ENCODE measurements at places on chromosomes 6 and 20.

- DNase-seq, result no peak
These were observed 143.4 kb upstream of the EEF1E1 start for GRCh38 chr6:8245726-8246125.

DNA sequence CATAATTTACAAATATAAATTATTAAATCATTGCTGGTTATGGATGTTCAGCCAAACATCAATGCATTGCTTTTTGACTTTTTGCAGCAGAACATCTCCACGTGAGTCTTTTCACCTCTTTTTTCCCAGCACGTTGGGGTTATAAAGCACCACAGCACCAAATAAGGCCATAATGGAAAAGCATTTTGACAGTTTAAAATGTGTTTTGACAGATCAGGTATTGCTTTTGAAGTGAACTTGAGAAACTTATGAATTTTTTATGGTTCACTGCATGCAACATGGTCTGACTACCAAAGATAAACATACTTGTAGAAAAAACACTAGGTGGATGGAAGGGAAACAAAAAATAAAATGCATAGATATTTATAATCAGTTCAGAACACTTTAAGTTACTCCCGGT lies 622.4 kb downstream of the HTR1B start:
- no peak for DNase-seq

DNA sequence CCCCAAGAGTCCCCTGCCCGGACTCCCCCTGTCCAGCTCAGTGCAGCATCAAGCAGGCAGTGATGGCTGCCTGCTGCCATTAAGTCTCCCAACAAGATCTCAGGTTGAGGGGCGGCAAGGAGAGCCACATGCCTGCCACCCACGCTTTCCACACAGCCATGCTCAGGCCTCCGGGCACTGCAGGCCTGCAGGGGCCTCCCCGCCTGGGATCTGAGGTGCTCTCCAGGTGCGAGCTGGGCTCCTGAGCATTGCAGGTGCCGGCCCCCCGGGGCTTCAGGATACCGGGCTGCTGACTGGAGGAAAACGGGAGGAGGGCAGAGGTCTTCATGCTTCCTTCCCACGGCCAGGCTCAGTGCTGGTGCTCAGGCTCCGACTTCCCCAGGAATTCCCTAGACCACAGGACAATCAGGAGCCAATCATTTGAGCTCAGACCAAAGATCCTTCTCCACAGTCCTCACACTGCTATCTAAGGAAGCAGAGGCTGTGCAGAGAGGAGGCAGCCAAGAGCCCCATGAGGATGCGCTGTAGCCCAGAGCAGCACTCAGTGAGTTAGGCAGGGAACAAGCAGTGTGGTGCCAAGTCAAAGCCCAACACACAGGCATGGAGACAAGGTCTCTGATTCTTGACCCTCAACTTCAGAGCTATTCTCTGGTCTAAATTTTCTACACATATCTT lies 52.7 kb downstream of the PYGB start:
- no peak for DNase-seq

GRCh38 chr6:127272576-127272975 lies 5.9 kb downstream of the RNF146 start:
- no peak for DNase-seq

DNA sequence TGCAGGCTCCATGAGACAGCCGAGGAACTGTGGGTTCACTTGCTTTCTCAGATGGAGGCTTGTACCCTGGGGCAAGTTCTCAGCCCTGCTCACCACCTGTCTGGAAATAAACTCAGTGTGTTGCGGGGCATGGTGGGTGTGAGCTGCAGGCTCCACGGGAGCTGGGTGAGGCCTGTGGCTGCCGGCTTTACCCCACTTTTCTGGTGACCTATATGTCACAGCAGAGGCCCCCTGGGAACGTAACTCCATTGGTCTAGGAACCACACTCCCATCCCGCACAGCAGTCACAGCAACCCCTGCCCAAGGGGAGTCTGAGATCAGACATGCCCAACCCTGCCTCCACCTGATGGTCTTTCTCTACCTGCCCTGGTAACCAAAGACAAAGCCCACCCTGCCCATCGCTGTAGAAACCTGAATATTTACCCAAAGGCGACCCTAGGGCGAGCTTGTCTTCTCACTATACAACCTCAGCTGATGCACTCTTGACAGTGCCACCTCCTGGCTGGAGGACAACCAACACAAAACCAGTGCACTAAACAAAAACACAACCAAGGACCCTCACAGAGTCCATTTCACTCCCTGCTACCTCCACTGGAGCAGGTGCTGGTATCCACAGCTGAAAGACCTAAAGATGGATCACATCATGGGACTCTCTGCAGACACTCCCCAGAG lies 174.3 kb downstream of the PDE10A start:
- DNase-seq, result no peak

GRCh38 chr6:137743493-137743892 lies 123.6 kb upstream of the TNFAIP3 start:
- DNase-seq, result no peak

- DNase-seq, result no peak
These were observed 3.7 kb upstream of the ARMH2 start for GRCh38 chr6:24802271-24803059.

GRCh38 chr6:95577304-95578105 lies at the start of gene MANEA:
Gene MANEA, plus strand, starts transcription at chr6:95577535. Its CDS starts 8,905 bp downstream, at chr6:95586440.
- peak; percentile 56 for DNase-seq

DNA sequence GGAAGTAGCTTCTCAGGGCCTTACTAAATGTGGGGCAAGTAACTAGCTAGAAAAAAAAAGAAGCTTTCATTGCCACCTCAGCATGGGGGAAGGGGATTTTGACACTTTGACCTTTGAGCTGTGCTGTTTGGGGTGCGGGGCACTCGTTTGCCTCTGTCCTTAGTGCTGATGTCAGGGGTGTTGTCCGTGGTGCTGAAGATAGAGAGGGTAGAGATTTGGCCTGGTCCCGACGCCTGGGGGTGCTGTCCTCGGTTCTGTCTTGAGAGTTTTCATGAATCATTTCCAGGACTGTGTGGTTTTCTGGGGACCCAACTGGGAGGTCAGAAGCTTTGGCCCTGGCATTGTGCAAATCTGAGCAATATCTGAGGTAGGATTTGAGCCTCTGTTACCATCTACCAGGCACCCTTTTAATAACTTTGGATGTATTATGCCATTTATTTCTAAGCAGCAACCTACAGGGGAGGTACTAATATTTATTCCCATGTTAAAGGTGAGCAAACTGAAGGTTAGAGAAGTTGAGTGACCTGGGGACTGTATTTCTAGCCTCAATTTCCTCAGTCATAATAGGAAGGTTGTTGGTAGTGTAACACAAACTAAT lies 78.0 kb downstream of the DLGAP4 start:
- no peak for DNase-seq

- DNase-seq, result no peak
These were observed 24.0 kb downstream of the TBX18 start for GRCh38 chr6:84740385-84740784.

DNA sequence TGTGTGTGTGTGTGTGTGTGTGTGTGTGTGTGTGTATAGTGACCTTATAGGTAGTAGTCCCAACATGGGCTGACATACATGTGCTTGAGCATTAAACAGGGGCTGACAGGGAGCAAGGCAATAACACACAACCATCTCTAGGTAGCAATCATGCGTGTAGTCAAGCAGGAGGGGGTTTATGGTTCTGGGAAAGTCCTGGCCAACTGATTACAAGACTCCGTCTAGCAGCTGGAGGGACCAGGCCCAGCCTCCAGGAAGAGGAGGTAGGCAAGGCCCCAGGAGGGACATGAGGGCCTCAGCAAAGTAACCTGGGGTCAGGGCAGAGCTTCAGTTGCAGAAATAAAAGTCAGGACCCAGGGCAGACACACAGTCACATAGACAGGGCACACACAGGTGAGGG lies 60.6 kb upstream of the E2F3 start:
- no peak for DNase-seq

- DNase-seq, result peak; percentile 66
These were observed 41.0 kb downstream of the CYP24A1 start for GRCh38 chr20:54132612-54133433.

GRCh38 chr6:135423649-135424128 lies 73.9 kb downstream of the AHI1 start:
- DNase-seq, result no peak

DNA sequence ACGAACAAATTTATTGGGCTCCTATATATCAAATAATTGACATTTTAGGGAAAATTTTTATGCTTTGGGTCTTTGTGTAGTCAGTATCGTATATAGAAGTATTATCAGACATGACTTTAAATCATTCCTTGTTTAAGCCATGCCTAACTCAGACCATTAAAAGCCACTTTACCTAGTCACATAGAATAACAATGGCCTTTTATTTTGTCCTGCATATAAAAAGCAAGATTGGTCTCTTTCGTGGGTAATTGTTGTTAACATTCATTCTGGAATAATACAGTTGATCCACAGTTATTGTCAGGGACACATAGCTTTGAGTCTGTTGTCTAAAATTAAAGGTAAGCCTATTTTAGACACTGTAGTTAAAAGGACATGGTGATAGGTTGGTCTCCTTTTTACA lies 47.4 kb downstream of the PLEKHG1 start:
- no peak for DNase-seq

- no peak for DNase-seq
These were observed 72.2 kb upstream of the NFATC2 start for GRCh38 chr20:51614687-51615086.

GRCh38 chr6:123604067-123604466 lies 32.7 kb downstream of the TRDN start:
- no peak for DNase-seq

Data from prostate gland (tissue), 2 donors.